ENCODE measurements at places on chromosomes 5 and 9.

DNA sequence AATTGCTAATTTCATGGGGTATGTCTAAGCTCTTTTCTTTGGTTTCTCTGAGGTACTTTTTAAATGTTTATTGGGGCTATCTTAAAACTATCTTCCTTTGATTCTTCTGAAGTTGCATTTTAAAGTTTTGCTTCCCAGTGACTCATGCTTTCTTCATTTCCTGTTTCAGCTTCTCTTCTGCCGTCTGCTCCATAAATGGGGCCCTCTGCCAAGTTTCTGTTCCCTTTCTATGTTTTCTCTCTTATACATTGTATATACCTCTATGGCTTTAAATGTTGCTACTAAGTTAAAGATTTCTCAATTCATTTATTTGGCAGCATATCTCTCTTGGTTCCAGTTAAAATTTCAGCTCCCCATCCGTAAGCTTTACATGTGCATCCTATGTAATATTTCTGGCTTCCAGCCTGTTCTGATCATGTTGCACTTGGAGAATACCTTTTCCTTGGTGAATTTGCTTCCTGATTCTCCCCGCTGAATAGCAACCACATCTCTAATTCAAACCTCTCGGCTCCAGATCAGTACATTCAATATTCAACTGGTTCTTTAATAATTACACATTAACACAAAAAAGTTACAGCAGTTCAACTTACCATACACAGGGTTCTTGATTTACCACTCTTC is 125.3 kb downstream of the ST8SIA4 start:
- no peak for DNase-seq

GRCh38 chr5:74064225-74064624 is 438.2 kb downstream of the ARHGEF28 start:
- no peak for DNase-seq

GRCh38 chr5:1304033-1304432 is 9.2 kb upstream of the TERT start:
- DNase-seq: no peak

DNA sequence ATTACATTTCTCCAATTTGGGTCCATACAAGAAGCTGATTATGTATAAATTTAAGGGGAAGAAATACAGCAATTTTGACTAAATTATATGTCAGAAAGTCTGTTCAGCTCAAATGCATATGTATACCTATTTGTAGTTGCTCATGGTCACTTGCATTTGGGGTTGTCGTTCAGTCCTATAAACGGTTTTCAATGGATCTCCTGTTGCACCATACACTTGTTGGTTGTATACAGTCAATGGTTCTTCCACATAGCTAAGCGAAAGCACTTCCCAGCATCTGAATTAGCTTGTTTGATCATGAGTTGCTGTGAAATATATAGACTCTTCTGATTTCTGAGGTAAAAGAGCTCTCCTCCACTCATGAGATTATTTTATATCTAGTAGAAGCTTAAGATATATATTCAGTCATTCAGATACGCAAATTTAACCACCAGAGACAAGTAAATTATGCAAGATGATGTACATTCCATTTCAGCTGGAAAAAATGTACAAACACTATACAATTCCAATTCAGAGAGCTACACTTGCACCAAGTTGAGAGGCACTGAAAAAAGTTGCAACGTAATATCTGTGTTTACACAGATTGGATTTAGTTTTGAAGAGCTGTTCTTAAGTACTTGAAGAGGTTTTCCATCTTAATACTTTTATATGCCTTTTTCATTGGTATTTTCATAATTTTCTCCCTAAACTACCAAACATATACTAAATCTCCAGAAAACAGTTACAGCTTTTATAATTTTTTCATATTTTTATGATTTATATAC is 64.4 kb upstream of the POU5F2 start:
- no peak for DNase-seq

- no peak for DNase-seq
These were observed 201.9 kb downstream of the HSPA4 start for GRCh38 chr5:133253671-133254070.

DNA sequence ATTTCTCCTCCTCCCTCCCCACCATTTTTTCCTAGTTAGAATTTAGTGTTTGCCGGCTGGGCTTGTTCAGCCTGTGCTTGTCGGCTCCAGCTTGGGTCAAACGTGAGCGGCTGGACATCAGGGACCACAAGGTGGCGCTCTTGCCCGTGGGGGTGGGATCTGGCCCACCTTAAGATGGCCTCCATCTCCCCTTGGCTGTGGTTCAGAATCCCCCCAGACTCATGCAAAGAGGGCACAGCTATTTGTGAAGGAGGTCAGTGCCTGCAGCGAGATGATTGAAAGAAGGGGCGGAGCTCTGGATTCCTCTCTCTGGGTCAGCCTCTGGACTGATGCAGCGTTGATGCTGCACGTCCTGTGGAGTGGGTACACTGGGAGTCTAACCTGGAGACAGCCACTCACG is 283.3 kb upstream of the TUT7 start:
- DNase-seq: no peak

DNA sequence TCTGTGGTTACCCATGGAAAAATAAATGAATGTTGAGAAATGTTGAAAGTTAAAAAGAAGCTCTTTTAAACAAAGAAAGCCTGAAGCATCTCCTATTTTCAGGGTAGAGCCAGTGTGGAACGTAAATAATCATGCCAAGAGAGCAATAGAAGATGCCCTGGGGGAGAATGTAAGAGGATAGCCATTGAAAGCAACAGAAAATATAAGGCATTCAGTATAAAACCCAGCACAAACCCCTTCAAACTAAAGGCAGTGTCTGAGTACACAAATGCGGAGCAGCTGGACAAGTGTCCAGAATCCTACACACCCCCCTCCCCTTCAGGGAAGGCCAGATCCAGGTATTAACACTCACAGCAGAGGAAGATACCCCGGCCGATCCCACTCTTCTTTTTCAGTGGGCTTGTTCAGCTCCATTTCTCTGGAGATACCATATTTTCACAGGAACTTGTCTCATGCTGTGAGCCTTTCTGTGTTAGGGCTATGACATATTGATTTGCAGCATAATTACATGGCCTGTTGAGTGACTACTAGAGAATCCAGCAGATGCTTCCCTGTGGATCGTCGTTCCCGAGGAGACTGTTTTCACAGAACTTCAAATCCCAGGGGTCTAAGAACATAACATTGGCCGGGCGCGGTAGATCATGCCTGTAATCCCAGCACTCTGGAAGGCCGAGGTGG is 101.2 kb downstream of the PLK2 start:
- DNase-seq: no peak

GRCh38 chr5:113027431-113027830 is 50.8 kb downstream of the DCP2 start:
- DNase-seq: no peak

GRCh38 chr5:176542135-176542595 is 5.0 kb upstream of the RNF44 start:
- no peak for DNase-seq

DNA sequence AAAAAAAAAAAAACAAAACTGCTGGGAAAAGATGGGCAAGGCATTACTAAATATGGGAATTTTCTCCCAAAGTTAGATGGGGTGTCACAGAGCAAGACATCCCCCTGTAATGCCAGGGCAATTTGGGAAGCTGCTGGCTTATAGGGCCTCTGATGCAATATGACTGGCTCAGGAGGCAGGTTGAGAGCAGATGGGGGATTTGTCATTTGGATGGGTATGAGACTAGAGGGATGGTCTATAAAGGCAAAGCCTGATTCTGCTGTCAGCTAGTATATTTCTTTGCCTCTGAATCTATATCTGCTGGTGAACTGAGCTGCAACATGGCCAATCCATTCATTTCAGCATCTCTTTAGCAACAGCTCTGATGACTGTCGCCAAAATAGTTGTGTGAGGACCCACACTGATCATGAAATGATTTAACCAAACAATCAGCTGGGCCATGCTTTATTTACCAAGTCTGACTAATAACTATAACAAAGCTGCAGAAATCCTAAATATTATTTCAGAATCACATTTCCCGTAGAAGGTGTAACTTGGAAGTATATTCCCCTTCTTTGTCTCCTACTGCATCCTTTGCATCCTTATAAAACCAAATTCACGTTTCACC is 455.1 kb upstream of the ZNF608 start:
- no peak for DNase-seq

DNA sequence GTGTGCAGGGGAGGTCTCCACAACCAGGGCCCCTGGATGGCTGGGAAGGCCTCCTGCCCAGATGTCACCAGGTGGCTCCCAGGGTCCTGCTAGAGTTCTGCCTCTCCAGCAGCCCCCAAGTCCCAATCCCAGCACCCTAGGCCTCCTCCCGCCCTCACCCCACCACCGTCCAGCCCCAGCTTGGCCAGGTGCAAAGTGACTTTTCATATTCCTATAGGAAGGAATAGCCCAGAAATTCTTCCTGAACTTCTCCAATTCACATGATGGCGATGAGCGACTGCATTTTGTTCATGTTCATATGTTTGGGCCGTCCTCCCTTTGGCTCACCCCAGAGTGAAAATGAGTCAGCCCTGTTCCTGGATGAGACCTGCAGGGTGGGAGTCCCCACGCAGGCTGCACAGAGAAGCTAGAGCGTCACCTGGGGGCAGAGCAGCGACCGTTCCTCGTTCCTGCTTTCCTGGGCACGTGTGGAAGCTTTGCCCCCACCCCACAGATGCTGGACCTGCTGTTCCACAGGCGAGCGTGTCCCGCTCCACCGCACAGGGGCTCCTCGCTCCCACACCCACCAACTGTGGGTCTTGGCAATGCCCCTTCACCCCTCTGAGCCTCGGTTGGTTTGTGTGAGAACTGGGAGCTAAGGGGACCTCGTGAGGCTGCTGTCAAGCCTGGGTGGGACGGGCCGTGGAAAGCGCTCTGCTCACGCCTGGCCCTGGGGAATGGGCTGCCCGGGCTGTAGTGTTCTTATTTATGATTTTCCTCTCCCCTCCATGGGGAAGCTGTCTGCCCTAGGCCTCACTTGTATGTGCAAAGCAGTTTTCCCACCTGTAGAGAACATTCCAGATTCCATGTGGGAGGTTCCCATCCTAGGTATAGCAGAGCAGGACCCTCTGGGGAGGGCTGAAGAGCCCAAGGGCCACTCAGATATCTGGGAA is 6.9 kb downstream of the MRPS2 start:
- no peak for DNase-seq

DNA sequence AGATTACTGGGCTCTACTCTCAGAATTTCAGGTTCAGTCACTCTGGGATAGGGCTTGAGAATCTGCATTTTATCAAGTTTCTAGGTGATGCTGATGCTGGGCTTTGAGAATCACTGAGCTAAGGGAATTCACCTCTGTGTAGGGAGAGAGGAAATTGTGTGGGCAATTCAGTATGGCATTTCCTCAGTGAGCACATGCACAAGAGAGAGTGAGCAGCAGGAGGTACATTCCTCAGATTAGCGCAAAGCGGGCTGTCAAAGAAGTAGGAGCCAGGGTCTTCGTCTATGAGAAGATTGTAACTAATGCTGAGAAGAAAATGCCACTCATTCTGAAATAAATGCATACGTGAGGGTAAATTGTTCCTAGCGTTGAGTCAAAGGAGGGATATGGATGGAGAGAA is 175.9 kb downstream of the KIF4B start:
- DNase-seq: no peak

- no peak for DNase-seq
These were observed 43.3 kb upstream of the ALDH1A1 start for GRCh38 chr9:72996114-72996513.

DNA sequence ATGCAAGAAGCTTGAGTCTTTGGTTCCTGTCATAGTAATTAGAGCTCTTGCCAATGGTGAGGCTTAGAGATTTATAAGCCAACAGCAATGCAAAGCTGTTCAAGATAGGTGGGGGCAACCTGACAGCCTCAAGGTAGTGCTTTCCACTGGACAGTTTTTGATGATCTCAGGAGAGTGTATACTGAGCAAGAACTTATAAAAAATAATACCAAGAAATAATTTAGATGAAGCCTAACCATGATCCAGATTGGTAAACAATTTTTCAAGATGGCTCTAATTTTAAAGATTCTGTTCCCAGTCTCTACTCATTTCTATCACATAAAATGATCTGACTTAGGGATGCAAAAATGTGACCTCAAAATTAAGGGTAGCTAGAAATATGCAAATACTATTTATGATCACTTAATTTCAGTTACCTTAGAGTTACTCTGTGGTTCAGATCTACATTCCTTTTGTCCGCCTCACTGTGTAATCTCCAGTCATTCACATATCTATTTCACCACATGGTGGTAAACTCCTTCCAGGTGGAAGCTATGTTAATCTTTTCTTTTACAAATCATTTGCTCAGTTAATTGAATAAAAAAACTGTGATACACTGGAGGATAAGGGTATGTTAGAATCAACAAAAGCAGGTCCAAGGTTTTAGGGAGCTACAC is 1228.0 kb upstream of the C9orf72 start:
- DNase-seq: no peak
